Right atrium auricular region (tissue), 2 donors: ENCODE measurements at places on chromosomes 4 and X. TPM values are rescaled to one million over a fixed set of nuclear protein-coding genes. Genes with fewer than 3 reads are reported as not detected.

The BANK1 gene
- not detected for total RNA-seq

- DNase-seq, result no peak
Observed at GRCh38 chr4:56817840-56818491, 3.5 kb downstream of the SPINK2 start.

- no peak for DNase-seq
Observed at GRCh38 chr4:82584931-82585330, 23.1 kb upstream of the TMEM150C start.

DNA sequence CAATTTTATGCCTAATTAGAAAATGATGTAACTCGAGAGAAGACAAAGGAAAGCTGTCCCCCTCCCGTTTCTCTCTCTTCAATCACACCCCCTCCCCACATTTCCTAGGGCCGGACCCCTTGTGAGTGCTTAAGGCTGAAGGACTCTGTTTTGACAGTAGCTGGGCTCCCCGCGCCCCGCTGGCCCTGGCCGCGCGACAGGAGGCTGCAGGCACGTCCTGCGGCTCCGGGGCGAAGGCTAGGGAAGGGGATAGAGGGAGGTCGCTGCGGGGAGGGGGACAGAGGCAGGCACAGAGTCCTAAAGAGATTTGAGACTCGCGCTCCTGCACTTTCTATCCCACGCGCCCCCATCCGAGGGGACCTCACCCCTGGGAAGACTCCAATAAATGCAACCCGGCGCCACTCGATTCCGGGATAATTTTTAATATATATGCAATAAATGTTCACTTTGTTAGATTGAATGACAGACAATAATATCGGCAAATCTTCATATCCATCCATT is 56.2 kb upstream of the TMEM33 start:
- no peak for DNase-seq

DNA sequence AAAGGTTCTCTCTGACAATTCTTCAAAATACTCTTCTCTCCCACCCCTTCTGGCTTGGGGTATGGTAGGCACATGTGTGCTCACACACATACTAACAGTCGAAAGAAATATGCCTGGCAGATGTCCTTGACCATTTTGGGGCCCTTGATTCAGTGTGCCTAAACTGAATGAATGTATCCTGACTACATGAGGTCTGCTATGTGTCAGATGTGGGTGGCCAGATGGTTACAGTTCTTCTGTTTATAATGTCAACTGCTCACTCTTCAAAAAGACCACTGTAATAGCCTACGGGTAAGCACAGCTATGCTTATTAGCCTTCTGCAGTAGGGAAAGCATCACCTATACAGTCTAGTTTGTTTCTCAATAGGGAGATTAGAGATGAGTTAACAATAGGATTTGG is 63.7 kb upstream of the VEGFC start:
- DNase-seq, result no peak

GRCh38 chrX:15645266-15645665 is 19.3 kb downstream of the CLTRN start:
- DNase-seq, result no peak

- DNase-seq, result no peak
Observed at GRCh38 chr4:38365748-38366310, 298.2 kb upstream of the KLF3 start.

The EFHC2 gene
- total RNA-seq, result 4.5 TPM

DNA sequence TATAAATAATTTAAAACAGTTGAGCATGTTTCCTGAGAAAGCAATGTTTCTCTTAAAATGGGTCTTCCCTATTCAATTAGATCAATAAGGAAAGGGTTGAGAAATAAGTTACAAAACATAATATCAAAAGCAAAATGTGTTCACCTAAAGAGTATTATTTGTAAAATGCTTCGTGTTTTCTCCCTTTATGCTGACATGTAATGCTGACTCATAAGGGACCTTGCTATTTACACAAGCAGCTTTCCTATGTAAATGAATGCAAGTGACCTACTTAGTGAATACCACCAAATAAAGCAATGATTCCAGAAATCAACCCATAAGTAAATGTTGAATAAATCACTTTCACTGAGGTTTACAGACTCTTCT is 91.5 kb downstream of the ELOVL6 start:
- DNase-seq, result no peak

DNA sequence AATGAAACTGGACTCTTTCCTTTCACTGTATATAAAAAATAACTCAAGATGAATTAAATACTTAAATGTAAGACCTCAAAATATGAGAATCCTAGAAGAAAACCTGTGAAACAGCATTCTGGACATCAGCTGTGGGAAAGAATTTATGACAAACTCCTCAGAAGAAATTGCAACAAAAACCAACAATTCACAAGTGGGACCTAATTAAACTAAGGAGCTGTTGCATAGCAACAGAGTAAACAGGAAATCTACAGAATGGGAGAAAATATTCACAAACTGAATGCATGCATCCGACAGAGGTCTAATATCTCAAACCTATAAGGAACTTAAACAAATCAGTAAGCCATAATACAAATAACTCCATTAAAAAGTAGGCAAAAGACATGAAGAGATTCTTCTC is 851.7 kb upstream of the PCDH10 start:
- DNase-seq, result no peak

The MAGEA9B gene
- total RNA-seq, result not detected

DNA sequence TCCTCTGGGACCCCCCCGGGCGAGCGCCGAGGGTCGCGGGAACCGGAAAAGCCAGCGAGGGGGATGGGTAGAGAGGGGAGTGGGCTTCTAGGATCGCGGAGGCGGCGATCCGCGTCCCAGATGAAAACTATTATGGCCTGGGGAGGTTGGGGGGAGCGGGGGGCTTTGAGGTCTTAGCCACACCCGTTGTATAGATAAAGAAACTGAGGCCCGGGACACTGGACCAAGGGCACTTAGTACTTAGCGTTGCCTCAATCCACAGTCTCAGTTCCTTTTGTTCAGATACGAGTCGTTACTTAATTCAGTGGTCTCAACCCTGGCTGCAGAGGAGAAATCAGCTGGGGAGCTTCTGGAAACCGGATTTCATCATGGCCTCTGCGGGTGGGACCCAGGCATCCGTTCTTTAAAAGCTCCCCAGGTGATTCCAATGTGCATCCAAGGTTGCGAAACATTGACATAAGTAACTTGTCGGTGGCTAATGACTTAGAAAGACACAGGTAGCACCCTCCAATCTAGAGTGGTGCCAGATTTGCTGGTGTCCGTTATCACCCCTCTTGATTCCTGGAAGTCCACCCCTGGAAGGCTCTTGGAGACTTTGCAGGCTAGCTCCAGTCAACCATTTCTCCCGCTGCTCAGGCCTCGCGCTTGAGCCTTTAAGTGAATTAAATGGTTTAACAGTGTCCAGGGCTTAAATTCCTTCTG is 90.7 kb downstream of the GEMIN8 start:
- no peak for DNase-seq

The OTC gene
- total RNA-seq, result not detected

- no peak for DNase-seq
Observed at GRCh38 chr4:166802346-166802745, 431.9 kb downstream of the SPOCK3 start.

DNA sequence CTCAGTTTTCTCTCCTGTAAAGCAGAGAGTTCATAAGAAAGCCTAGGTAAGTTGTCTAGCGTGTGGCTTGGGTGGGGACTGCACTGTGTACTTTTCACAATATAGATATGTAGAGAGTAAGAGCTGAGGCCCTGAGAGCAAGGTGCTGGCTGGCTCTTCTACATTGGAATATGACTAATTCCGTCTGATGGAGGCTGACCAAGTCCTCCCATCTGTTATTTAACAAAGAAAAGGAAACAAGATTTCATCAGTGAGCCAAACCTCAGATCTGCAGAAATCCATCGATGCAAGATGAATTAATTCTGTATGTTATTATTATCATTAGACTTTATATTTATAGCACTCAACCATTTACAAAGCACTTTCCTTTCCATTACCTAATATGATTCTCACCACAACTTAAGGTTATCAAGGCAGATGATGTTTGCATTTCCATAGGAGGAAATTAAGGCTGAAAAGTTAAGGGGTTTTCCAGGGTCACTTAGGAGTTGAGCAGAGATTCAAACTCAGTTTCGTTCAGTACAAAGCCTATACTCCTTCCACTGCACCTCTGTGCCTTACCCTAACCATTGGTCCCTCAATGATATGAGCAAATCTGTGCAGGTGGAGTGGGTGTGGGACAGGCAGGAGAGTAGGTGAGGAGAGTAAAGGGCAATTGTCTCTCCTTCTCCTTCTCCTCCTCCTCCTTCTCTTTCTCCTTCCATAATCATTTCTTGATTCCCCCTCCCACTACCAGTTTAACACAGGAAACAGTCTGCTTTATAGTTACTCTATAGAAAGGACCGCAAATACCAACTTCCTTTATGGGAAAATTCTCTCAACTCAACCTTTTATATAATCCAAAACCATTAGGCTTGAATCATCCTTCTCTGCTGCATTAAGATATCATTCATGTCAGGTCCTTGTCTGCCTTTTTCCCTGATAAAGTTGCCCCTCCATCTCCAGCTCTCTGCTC is 27.6 kb upstream of the SRD5A3 start:
- no peak for DNase-seq

- DNase-seq, result no peak
Observed at GRCh38 chrX:21974011-21974385, 33.5 kb downstream of the SMS start.

GRCh38 chrX:18941896-18942295 is 42.0 kb downstream of the PHKA2 start:
- DNase-seq, result no peak

DNA sequence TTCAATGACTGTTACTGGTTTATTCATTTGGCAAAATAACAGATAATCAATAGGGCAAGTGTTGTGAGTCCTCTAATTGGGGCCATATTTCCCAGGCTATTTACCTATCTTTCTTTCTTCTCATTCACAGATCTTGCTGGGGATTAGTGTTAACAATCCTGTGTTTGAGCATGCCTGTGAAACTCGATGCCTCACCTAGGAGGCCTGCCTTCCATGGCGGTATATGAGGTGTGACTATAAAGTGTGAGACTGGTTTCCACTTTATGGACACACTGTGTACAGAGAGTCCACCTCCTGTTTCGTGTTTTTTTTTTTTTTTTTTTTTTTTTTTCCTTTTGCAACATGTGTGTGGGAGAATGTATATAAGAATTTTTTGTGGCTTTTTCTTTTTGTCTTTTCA is 199.3 kb downstream of the BMPR1B start:
- DNase-seq, result no peak

The TMEM47 gene
- total RNA-seq, result 59.3 TPM

DNA sequence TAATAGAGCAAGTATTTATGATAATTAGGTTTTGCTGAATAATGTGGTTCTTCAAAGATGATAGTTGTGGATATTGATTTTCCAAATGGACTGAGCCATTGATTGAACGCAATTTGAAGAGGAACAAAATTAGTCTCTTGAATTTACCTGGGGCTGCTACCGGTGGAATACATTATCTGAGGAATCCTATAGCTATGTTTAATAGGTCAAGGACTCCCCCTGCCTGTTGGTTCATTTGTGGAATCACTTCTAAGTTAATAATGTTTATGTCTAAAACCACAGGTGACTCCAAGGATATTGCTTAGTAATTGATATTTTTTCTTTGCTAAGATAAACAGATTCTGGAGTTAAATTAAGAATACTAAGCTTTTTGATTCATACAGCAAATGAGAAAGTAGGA is 576.0 kb upstream of the PABPC4L start:
- DNase-seq, result no peak

GRCh38 chr4:127880763-127881562 is at the start of gene PLK4:
TSS of gene PLK4 (plus strand) at chr4:127880893. CDS start at chr4:127881135, 242 bp downstream.
- peak; percentile 96 for DNase-seq
